ENCODE measurements at places on chromosomes 1 and 21.

- DNase-seq, result no peak
Observed at GRCh38 chr1:85884372-85885035, 176.3 kb upstream of the ZNHIT6 start.

DNA sequence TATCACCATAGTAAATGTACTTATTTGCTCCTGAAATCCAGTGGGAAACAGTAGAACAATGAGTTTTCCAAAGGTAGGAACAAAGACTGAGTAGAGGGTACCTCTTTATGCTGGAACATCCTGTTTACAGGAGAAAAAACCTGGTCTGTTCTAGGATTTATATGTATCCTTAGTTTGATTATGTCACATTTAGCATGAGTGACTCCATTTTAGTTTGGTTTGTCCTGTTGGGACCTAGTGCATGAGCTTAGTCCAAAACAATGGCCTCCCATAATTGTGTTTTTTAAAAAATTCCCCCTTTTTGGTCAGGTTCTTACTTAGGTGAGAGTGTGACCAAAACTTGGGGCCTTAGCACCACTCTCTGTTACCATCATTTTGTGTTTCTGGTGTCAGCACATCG lies 3.5 kb upstream of the MRPL55 start:
- DNase-seq, result no peak

DNA sequence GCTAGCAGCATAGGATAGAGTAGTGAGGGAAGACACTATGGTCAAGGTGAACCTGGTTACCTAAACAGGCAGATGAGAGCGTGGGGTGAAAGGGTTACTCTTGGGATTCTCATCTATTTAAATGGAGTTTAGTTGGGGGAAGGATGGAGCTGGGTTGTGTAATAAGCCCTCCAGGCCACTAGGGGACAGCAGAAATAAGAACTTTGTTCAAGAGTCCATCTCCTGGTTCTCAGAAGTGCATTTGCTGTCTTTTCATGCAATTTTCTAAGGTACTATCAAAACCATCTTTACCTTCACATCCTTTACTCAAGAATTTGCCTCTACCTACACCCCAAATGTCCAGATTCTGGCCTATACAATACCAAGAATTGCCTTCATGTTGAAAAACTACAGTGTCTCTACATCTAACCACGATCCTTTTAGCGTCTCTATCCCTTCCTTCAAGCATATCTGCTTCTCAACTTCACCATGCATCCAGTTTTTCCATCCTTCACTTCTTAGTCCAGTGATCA lies 28.0 kb downstream of the SLAMF1 start:
- DNase-seq, result peak; percentile 25

GRCh38 chr1:201504179-201504631 lies 2.7 kb downstream of the CSRP1 start:
- DNase-seq, result no peak

DNA sequence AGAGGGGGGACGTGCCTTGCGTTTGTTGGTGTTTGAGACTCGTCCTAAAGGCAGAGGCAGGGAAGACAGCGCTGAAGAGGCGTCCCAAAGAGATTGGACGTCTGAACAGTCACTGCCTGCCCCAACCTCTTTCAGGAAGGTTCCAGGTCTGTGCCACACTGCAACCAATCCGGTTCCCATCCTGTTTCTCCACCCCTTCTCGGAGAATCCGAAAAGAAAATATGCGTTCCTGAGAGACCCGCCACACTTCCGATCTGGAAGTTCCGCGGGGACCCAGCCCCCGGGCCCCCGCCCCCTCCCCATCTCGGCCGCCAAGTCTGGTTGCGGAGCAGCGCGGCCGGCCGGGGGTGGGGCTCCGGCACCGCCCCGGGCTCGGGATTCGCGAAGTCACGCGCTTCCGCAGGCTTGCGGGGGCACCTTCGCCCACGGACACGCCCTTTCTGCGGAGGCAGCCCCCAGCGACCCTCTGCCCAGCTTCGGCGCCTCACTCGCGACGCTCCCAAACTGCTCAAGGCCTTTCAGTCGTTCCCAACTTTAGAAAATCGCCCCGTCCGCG lies 124.5 kb upstream of the DPYD start:
- no peak for DNase-seq

GRCh38 chr1:100076744-100077143 lies 56.0 kb downstream of the SASS6 start:
- DNase-seq, result no peak

GRCh38 chr1:206579747-206580437 lies 32.4 kb downstream of the EIF2D start:
- DNase-seq, result peak; percentile 94

DNA sequence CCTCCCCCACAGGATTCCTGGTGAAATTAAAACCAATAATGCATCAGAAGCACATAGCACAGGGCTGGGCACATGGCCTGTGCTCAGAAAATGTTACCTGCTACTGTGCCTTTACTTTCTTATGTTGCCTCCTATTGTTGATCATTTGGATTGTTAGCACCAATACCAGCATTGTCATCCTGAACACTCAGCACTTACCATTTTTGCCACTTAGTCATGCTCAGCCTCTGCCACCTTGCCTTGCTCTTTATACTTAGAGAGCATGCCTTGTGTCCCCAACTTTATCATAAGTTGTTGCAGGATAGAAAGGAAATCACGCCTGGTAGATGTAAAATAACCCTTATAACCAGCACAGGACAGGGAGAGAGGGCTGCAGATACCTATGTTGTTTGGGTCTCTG lies 361.0 kb upstream of the RUNX1 start:
- DNase-seq, result no peak

DNA sequence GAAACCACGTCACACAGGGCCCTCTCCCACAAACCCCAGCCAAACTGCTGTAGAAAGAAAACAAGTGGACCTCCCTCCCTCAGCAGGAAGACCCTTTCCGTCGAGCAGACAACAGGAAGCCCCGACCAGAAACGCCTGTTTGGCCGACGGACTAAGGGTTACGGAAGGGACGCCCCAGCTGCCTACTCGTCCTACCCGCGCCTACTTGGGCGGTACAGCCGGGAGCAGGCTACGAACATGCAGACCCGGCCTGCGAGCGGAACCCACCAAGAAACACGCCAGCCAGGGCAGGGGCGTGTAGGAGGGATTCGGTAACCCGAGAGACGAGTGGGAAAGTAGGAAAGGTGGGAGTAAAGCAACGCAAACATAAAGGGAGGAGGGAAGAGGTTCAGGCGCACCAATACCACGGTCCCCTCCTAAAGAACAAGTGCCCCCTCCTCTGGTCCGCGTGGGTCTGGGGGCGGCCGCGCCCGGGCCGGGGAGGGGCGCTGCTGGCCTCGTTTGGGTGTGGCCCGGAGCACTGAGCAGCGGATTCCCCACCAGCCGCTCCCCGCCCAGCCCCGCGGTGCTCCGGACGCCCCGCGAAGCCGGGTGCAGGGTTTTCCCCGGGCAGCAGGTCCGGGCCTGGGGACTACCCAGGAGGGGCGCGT lies 450 bp downstream of the S100A10 start:
- DNase-seq, result peak; percentile 49

GRCh38 chr21:36966821-36967768 lies 626 bp upstream of the HLCS start:
- DNase-seq, result no peak

- no peak for DNase-seq
Observed at GRCh38 chr1:6180268-6180706, at the start of gene CHD5. Gene CHD5, minus strand, starts transcription at chr1:6180321. Its CDS starts 298 bp downstream, at chr1:6180023.

GRCh38 chr1:116502671-116503314 lies 68.0 kb downstream of the CD58 start:
- no peak for DNase-seq

GRCh38 chr1:181179987-181180365 lies 91.5 kb downstream of the IER5 start:
- peak; percentile 19 for DNase-seq

DNA sequence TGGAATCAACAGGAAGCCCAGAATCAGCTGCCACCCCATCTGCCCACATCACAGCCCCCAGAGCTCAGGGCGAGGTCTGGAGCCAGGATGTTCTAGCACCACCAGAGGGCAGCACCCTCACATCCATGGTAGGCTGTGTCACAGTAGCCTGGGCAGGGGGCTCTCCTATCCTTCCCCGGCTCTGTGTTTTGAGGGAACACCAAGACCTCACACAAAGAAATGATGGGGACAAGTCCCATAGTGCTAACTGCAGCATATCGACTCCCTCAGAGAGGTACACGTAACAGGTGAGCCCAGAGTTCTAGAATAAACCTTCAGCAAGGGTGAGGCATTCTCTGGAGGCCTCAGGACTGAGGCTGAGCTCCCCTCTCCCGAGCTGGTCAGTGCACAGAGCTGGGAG lies 2.3 kb upstream of the KCNC4 start:
- peak; percentile 74 for DNase-seq

DNA sequence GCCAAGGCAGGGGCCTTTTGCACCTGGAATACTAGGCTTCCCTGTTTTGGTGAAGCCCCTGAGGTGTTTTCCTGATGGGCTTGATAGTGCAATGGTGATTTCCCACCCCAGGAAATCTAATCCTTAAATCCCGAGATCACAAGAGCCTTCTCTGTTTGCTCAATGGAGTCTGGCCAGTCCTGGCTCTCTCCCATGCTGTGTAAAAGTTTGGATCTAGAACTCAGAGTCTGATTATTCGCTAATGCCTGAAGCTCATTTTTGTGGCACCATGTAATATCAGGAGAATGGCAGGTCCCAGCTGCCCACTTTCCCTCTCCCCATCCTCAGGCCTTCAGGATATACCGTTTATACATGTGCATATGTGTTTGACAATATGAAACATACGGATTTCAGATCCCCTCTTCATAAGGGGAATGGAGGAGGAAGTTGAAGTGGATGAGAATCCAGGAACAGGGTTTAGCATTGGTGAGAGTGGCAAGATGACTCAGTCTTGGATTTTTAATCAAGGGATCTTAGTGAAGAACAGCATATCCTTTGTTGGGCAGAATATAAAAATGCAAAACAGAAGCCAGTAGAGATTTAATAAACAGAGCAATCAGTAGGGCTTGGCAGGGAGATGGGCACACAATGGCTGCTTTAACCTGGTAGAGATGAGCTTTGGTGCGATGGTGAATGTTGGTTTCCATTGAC lies 62.1 kb downstream of the CLIC6 start:
- no peak for DNase-seq

DNA sequence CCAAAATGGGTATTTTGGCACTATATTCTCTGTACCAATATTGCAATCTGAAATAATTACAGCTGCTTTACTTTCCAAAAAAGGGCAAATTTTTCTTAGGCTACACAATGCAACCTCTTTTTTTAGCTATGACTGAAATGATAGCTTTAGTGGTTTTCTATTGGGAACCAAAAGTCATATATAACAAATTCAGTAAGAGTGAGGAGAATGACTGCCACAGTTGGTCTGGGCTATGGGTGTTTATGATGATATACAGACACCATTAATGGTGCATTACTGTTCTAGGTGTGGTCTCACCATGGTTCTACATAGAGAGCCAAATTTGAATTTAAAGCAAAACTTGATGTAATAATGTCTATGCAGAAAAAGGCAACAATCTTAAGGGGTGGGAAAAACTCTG lies 72.3 kb upstream of the PTBP2 start:
- no peak for DNase-seq

- no peak for DNase-seq
Observed at GRCh38 chr1:162688521-162688920, 56.3 kb downstream of the DDR2 start.

GRCh38 chr1:223531742-223532341 lies 133.7 kb downstream of the CAPN8 start:
- peak; percentile 9 for DNase-seq

DNA sequence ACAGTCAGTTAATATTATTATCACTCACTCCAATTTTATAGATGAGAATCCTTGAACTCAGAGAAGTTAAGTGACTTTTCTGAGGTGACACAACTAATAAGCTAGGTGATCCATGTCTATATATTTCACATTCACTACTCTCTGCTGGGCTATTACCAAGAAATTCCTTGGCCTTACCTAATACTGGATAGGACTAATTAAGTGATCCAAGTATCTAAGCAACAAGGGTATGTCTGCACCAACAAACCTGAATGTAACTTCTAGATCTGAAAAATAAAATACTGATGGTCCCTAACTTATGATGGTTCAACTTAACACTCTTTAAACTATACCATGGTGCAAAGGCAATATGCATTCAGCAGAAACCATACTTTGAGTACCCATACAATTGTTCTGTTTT lies 14.8 kb upstream of the CASQ2 start:
- DNase-seq, result no peak

GRCh38 chr1:53286955-53287354 lies 40.9 kb downstream of the LRP8 start:
- DNase-seq, result no peak

GRCh38 chr1:203069030-203069747 lies 16.6 kb downstream of the MYOG start:
- DNase-seq, result no peak

- DNase-seq, result no peak
Observed at GRCh38 chr1:71667216-71667615, 586.4 kb upstream of the ZRANB2 start.

DNA sequence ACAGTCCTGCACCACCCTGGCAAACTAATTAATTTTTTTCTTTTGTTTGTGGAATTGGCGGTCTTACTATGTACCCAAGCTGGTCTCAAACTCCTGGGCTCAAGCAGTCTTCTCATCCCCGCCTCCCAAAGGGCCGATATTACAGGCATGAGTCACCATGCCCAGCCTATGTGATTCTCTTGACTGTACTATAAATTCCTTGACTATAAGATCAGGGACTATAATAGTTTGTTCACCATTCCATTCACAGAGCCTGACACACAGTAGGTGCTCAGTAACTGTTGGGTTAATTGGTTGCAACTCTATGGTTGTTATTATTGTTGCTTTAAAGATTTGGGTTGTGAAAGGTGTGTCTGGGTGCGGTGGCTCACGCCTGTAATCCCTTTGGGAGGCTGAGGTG lies 17.2 kb downstream of the DAP3 start:
- no peak for DNase-seq

- DNase-seq, result no peak
Observed at GRCh38 chr1:29808141-29808995, 572.0 kb downstream of the PTPRU start.

- DNase-seq, result peak; percentile 52
Observed at GRCh38 chr1:160797861-160798273, 1.9 kb downstream of the LY9 start.

DNA sequence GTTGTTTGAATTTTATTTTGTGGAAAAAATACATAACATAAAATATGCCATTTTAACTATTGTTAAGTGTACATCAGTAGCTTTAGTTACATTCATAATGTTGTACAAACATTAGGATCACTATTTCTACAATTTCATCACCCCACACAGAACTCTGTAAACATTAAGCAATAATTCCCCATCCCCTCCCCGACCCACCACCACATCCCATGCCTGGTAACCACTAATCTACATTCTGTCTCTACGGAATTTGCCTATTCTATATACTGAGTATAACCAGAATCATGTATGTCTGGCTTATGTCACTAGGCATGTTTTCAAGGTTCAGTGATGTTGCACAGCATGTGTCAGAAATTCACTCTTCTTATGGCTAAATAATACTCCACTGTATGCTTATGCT lies 47.7 kb downstream of the CDC42BPA start:
- no peak for DNase-seq

GRCh38 chr1:239274242-239274830 lies 112.0 kb upstream of the CHRM3 start:
- no peak for DNase-seq
